Neural progenitor cell (in vitro differentiated cells): ENCODE measurements at places on chromosomes 5 and 9.

- H3K36me3 ChIP-seq: no peaks in the 10 kb centered on the region
- H3K27ac ChIP-seq: no peak overlapping the region
These were observed 376.1 kb downstream of the ADGRV1 start for GRCh38 chr5:90934738-90935137.

DNA sequence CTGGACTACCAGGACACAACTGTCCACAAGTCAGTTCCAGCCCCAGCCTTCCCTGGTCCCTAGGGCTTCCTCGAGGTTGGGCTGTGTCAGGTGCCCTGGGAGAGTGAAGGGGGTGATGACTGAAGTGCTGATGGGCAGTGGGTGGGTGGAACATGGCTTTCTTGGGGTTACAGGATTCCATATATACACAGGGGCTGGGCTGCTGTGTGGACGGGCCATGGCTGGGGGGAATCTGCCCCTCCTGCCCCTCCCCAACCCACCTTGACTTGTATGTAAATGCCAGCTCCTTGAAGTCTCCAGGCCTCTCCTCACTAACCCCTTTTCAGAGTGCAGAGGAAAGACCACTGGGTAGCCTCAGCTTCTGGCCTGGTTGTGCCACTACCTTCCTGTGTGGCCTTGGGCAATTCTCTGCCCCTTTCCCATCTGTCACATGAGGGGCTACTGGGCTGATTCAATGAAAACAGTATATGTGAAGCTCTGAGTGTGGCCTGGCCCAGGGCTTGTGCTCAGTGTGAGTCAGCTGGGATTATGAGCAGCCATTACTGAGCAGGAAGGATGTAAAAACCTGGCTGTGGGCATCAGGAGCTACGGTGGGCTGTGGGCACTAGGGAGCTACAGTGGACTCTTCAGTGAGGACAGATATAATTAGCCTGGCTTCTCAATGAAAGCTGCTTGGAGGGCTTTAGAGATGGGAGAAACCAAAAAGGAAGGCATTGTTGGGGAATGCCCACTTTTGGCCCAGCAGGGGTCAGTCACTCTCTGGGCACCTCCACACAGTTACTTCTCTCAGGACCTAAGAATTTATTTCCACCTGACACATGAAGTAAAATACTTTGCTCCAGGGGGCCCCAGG, 23.3 kb downstream of the PITX1 start:
- no peak overlapping the region for H3K4me3 ChIP-seq
- no peaks in the 10 kb centered on the region for H3K36me3 ChIP-seq
- H3K27ac ChIP-seq: no peak overlapping the region
- no peak for DNase-seq
- H3K4me1 ChIP-seq: no peaks in the 10 kb centered on the region

DNA sequence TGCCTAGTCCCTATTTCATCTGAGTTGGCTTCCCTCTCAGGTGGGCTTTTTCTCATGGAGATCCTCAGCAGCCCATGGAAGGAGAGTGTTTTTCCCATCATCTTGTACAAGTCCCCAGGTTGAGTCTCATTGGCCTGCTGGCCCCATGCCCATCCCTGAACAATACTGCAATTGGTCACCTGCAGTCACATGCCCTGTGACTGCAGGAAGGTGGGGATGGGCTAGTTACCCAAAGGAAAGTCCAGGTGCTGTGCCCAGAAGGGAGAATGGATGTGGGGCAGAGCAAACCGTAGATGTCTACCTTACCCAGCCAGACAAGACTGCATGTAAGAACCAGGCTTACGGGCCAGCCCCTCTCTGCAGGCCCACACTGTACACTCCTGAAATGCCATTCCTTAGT, 54.0 kb upstream of the SAP30L start:
- H3K27ac ChIP-seq: no peak overlapping the region
- H3K36me3 ChIP-seq: no peaks in the 10 kb centered on the region
- no peaks in the 10 kb centered on the region for H3K4me1 ChIP-seq
- no peak overlapping the region for H3K4me3 ChIP-seq

GRCh38 chr9:110752766-110753165, 84.2 kb downstream of the MUSK start:
- no peaks in the 10 kb centered on the region for H3K27me3 ChIP-seq
- no peak overlapping the region for H3K4me3 ChIP-seq
- H3K4me1 ChIP-seq: no peaks in the 10 kb centered on the region
- DNase-seq: no peak
- no peaks in the 10 kb centered on the region for H3K36me3 ChIP-seq

- H3K4me1 ChIP-seq: no peaks in the 10 kb centered on the region
- no peak overlapping the region for H3K4me3 ChIP-seq
- H3K36me3 ChIP-seq: no peaks in the 10 kb centered on the region
These were observed 51.7 kb upstream of the SLC27A6 start for GRCh38 chr5:128913551-128913950.

DNA sequence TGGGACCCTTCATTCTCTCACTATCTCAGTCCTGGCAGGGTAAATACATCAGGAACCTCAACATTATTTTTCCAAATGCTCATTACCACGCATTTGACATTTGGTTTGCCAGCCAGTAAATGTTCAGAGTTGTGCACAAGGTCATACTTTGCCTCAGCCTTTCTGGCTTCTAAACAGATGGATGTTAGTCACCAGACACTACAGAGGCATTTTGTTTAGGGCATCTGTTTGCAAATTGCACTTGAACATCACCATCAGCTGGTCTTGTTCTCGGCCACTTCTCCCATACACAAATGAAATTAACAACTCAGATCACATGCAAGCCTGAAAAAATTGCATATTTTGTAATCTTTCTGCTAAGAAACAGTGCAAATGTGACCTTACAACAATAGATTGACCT, 75.0 kb upstream of the SLC1A1 start:
- H3K4me3 ChIP-seq: no peak overlapping the region
- H3K36me3 ChIP-seq: no peaks in the 10 kb centered on the region
- H3K27ac ChIP-seq: no peak overlapping the region
- no peak for DNase-seq
- H3K4me1 ChIP-seq: peaks cover 4% of the 10 kb centered on the region

DNA sequence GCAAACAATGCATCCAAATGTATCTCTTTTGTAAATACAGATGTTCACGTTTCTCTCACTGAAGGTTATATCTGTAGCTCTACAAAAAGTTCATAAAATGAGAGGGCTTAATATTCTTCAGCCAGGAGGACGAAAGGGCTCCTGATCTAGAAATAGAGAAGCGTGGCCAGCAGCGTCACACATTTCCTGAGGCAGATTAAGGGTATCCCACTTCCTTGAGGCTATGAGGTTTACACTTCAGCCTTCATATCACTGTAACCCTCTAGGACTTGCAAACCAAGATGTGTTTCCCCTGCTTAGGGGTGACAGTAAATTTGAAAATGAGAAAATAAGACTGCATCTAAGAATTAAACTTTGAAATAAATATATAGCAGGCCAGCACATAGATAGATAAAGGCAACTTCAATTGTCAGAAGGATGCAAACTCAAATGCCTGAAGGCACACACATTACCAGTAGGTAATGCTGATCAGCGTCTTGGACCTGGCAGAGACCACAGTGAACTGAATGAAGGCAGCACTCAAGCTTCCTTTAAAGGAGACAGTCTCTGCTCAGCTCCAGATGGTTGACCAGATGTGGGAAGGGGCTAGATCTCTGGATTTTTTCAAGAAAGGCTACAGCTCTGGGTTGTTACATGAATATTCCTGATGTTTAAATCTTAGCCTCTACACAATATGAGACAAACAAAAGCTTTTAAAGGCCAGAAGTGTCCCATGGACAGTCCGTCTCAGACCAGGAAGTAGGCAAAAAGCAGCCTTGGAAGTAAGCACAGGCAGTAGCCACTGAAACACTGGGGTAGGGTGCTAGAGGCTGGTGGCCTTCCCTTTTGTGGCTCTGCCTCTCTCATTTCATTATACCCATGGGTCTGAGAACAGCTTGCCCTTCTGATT, 197.7 kb downstream of the MCTP1 start:
- no peaks in the 10 kb centered on the region for H3K36me3 ChIP-seq
- H3K4me3 ChIP-seq: no peak overlapping the region
- H3K27ac ChIP-seq: no peak overlapping the region
- no peaks in the 10 kb centered on the region for H3K27me3 ChIP-seq

GRCh38 chr9:8874482-8874881, 1074.9 kb upstream of the DMAC1 start:
- H3K4me1 ChIP-seq: peaks cover 17% of the 10 kb centered on the region
- no peaks in the 10 kb centered on the region for H3K36me3 ChIP-seq
- no peak for DNase-seq

DNA sequence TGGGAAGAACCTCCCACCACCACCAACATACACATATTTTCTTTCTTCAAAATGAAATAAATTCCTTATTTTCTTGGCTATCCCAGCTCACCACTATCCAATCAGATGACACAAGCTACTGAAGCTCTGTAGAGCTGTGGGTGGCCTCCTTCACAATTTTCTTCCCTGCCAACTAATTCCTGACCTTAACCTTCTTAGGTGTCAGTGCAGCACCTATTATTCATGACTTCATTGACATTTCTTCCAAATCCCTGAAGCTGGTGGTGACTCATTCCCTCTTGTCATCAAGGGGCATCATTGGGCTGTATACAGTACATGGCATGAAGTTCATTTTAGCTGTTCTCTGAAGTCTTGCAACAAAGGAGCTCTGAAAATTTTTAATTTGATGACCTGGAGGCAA, 42.0 kb upstream of the ADRA1B start:
- H3K4me1 ChIP-seq: peaks cover 15% of the 10 kb centered on the region
- H3K27me3 ChIP-seq: no peaks in the 10 kb centered on the region
- DNase-seq: no peak
- no peaks in the 10 kb centered on the region for H3K36me3 ChIP-seq
- H3K27ac ChIP-seq: no peak overlapping the region
- H3K4me3 ChIP-seq: no peak overlapping the region

- peaks cover 16% of the 10 kb centered on the region for H3K4me1 ChIP-seq
- DNase-seq: no peak
- no peaks in the 10 kb centered on the region for H3K27me3 ChIP-seq
- H3K27ac ChIP-seq: no peak overlapping the region
- H3K4me3 ChIP-seq: no peak overlapping the region
These were observed 8.6 kb downstream of the DMRTA1 start for GRCh38 chr9:22455181-22455580.

GRCh38 chr9:38686933-38687332, 33.0 kb downstream of the FAM240B start:
- peaks cover 49% of the 10 kb centered on the region for H3K4me1 ChIP-seq
- DNase-seq: no peak
- H3K36me3 ChIP-seq: no peaks in the 10 kb centered on the region
- H3K4me3 ChIP-seq: no peak overlapping the region

- H3K27ac ChIP-seq: no peak overlapping the region
- H3K4me1 ChIP-seq: no peaks in the 10 kb centered on the region
- H3K36me3 ChIP-seq: no peaks in the 10 kb centered on the region
- DNase-seq: no peak
These were observed 83.6 kb downstream of the ARHGEF28 start for GRCh38 chr5:73709536-73710129.

DNA sequence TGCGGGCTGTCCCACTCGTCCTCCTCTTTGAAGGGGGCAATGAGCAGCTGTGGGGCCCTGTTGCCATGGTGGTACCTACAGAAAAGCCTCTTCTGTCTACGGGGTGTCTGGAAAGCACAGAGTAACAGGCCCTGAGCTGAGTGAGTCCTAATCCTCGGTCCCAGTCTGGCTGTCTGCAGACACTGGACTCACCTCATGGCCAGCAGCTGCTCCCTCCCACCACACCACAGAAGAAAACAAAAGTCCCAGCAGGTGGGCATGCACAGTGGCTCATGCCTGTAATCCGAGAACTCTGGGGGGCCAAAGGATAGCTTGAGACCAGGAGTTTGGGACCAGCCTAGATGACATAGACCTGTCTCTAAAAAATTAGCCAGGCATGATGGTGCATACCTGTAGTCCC, 19.9 kb downstream of the P4HA2 start:
- H3K36me3 ChIP-seq: no peaks in the 10 kb centered on the region
- peaks cover 5% of the 10 kb centered on the region for H3K4me1 ChIP-seq
- H3K27me3 ChIP-seq: no peaks in the 10 kb centered on the region

- no peaks in the 10 kb centered on the region for H3K27me3 ChIP-seq
- no peaks in the 10 kb centered on the region for H3K4me1 ChIP-seq
- no peak overlapping the region for H3K27ac ChIP-seq
- H3K4me3 ChIP-seq: no peak overlapping the region
- H3K36me3 ChIP-seq: no peaks in the 10 kb centered on the region
These were observed 229.1 kb downstream of the ESM1 start for GRCh38 chr5:54756301-54756700.

DNA sequence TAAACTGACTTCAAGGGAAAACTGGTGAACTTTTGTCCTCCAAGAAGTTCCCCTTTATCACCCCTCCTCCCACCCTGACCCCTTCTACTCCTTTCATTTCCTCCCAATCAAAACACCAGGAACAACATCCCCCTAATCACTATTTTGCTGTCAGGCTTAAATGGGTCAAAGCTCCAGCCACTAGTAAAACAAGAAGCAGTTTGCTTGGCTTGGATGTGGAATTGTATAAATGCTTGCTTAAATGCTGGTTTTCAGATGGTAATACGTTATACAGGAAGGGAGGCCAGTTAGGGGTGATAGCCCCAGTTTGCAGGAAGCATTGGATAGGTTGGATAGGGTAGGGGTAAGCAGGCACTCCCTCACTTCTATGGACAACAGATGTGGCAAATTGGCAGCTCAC, 473.6 kb downstream of the AGTPBP1 start:
- H3K27ac ChIP-seq: no peak overlapping the region
- no peaks in the 10 kb centered on the region for H3K36me3 ChIP-seq
- no peaks in the 10 kb centered on the region for H3K27me3 ChIP-seq
- no peak overlapping the region for H3K4me3 ChIP-seq

GRCh38 chr9:137639303-137640051, 20.7 kb downstream of the EHMT1 start:
- DNase-seq: no peak
- H3K4me1 ChIP-seq: no peaks in the 10 kb centered on the region
- no peaks in the 10 kb centered on the region for H3K27me3 ChIP-seq
- no peak overlapping the region for H3K27ac ChIP-seq
- H3K36me3 ChIP-seq: no peaks in the 10 kb centered on the region

- peaks cover 14% of the 10 kb centered on the region for H3K4me1 ChIP-seq
- no peaks in the 10 kb centered on the region for H3K36me3 ChIP-seq
- H3K4me3 ChIP-seq: no peak overlapping the region
These were observed 128.6 kb downstream of the PDZD2 start for GRCh38 chr5:31767335-31768031.

DNA sequence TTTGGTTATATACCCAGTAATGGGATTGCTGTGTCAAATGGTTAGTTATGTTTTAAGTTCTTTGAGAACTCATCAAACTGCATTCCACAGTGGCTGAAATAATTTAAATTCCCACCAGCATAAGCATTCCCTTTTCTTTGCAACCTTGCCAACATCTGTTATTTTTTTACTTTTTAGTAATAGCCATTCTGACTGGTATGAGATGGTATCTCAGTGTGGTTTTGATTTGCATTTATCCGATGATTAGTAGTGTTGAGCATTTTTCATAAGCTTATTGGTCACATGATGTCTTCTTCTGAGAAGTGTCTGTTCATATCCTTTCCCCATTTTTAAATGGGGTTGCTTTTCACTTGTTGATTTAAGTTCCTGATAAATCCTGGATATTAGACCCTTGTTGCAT, 435.7 kb upstream of the RIOK2 start:
- H3K27me3 ChIP-seq: no peaks in the 10 kb centered on the region
- no peaks in the 10 kb centered on the region for H3K36me3 ChIP-seq
- no peak for DNase-seq
- H3K4me3 ChIP-seq: no peak overlapping the region
- H3K4me1 ChIP-seq: no peaks in the 10 kb centered on the region
- H3K27ac ChIP-seq: no peak overlapping the region
